ENCODE measurements at places on chromosomes 12 and 14. TPM values are rescaled to one million over a fixed set of nuclear protein-coding genes. Genes with fewer than 3 reads are reported as not detected.

- DNase-seq, result no peak
- H3K36me3 ChIP-seq, result no peaks in the 10 kb centered on the region
These were observed 246.3 kb downstream of the RGS6 start for GRCh38 chr14:72178517-72178916.

DNA sequence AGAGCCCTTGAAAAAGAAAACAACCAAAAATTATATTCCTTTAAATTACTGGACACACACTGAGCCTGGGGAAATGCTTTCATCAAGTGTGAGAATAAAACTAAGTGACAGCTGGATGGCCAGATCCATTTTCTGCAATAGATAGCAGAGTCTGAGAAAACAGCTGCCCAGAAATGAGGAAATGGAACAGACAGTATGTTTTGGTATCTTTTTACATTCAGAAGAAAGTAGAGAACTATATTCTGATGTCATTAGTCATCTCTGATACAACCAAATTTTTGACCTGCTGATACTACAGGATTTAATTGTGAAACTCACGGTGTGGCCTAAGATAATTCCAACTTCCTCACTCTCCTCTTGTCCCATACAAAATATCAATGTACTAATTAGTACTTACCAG lies 78.2 kb downstream of the HMGA2 start:
- H3K4me1 ChIP-seq, result no peaks in the 10 kb centered on the region
- H3K4me3 ChIP-seq, result no peak overlapping the region
- H3K27ac ChIP-seq, result no peak overlapping the region
- no peaks in the 10 kb centered on the region for H3K27me3 ChIP-seq
- no peaks in the 10 kb centered on the region for H3K36me3 ChIP-seq
- no peak for DNase-seq

DNA sequence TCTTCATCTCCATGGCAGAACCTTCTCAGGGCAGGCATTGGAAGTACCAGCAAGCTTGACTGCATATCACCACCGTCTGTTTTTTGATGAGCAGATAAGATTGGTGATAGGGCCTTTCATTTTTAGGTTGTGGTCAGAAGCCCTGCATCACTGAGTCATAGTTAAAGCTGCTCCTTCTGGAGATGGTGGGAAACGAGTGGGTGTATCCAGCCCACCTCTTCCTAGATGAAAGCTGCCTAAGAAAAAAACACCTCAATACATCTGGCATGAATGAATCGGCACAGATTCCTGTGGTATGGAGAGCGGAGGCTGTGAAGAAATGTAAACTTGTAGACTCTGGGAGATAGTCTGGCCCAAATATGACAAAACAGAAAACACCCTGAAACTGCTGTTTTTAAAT lies 248.7 kb upstream of the EGLN3 start:
- DNase-seq, result no peak
- no peak overlapping the region for H3K4me3 ChIP-seq
- H3K27ac ChIP-seq, result no peak overlapping the region
- no peaks in the 10 kb centered on the region for H3K36me3 ChIP-seq

GRCh38 chr12:108581311-108582227 lies 16.3 kb downstream of the TMEM119 start:
- no peaks in the 10 kb centered on the region for H3K4me1 ChIP-seq
- no peak for DNase-seq
- H3K4me3 ChIP-seq, result no peak overlapping the region
- H3K36me3 ChIP-seq, result no peaks in the 10 kb centered on the region
- no peak overlapping the region for H3K27ac ChIP-seq

DNA sequence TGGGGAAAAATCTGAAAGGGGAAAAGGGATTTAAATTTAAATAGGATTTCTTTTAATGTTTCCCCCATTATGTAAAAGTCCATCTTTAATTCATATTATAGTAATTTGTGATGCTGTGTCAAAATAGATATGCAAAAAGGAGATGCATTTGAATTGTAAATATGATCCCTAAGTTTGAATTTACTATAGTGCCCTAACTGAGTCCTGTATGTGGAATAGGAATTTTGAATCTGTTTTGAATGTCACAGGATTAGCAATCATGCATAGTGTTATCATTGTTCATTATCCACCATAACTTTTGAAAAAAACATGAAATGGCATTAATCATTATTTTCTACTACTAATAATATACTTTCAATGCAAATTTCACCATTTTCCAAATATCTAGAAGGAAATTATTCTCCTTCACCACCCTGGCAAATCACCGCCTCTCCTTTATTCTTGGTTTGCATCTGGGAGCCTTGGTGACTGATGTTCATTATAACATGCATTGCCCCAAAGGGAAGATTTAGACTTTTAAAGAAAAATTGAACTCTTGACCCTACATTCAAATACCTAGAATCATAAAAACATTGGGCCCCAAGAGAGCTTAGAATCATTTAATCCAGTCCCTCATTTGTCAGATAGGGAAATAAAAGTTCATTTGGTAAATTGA lies 341.5 kb upstream of the TMPO start:
- DNase-seq, result no peak
- H3K27me3 ChIP-seq, result no peaks in the 10 kb centered on the region
- H3K4me3 ChIP-seq, result no peak overlapping the region
- H3K4me1 ChIP-seq, result no peaks in the 10 kb centered on the region

The BCL11B gene
- 0.23 TPM for total RNA-seq

The GPR84 gene
- 0.37 TPM for total RNA-seq

DNA sequence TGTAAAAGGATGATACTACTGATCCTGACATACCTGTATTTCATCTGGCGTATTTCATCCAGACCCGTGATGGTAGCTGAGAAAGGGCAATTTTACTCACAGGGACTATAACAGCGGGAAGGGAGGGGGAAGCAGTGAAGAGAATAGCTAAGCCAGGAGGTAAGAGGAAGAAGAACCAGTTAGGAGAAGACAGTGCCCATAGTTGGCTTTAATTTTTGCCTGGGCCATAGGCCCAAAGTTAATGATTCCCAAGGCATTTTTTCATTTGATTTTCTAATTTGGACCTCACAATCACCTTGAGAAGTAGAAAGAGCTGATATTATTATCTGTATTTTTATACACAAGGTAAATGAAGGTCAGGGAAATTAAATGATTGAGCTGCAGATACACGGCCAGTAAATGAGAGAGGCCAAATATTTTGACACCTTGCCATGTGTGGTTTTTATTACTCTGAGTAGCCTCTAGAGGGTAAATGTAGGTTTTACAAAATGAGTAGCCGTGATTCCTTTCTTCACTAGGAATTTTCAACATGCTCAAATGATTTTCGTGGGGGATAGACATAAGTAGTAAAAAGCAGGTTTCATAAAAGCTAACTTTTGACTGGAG lies 382.2 kb downstream of the FUT8 start:
- H3K27me3 ChIP-seq, result no peaks in the 10 kb centered on the region
- DNase-seq, result no peak
- H3K36me3 ChIP-seq, result no peaks in the 10 kb centered on the region
- H3K4me1 ChIP-seq, result no peaks in the 10 kb centered on the region
- no peak overlapping the region for H3K27ac ChIP-seq

The CD163L1 gene
- 1.3 TPM for total RNA-seq

The SUSD6 gene
- 7.9 TPM for total RNA-seq

DNA sequence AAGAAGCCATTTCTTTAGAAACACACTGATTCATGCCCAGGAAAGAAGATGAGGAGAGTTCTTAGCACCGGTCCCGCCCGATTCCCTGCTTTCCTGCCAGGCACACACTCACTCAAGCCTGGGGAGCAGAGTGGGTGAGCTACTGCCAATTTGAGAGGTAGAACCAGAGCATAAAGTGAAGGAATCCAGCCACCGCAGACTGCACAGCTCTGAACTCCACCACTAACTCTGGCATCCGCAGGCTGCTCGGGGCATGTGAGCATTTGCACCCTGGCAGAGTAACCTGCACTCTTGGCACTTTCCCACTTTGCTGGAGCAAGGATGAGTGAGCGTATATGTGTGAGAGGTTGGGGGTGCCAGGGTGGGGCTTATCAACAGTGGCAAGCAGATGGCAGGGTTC lies 4.0 kb upstream of the SYNDIG1L start:
- no peaks in the 10 kb centered on the region for H3K36me3 ChIP-seq
- H3K4me1 ChIP-seq, result no peaks in the 10 kb centered on the region
- no peak for DNase-seq
- H3K4me3 ChIP-seq, result no peak overlapping the region
- H3K27ac ChIP-seq, result no peak overlapping the region

- no peak for DNase-seq
- H3K27ac ChIP-seq, result no peak overlapping the region
- peaks cover 15% of the 10 kb centered on the region for H3K4me1 ChIP-seq
- H3K36me3 ChIP-seq, result peaks cover 3% of the 10 kb centered on the region
These were observed 953 bp upstream of the SNRPF start for GRCh38 chr12:95857799-95858198.

GRCh38 chr14:60008042-60008441 lies 83.7 kb upstream of the PCNX4 start:
- H3K27ac ChIP-seq, result no peak overlapping the region
- no peak overlapping the region for H3K4me3 ChIP-seq
- peaks cover 3% of the 10 kb centered on the region for H3K4me1 ChIP-seq
- no peaks in the 10 kb centered on the region for H3K27me3 ChIP-seq
- DNase-seq, result no peak

DNA sequence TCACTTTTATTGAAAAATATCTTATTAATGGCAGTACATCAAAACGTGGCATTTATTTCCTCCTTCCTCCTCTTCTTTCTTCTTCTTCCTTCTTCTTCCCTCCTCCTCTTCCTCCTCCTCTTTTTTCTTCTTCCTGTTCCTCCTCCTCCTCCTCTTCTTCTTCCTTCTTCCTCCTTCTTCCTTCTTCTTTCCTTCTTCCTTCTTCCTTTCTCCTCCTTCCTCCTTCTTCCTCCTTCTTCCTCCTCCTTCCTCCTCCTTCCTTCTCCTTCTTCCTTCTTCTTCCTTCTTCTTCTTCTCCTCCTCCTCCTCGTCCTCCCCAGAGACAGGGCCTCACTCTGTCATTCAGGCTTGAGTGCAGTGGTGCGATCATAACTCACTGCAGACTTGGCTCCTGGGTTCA lies 457.2 kb downstream of the AEBP2 start:
- no peak for DNase-seq
- no peaks in the 10 kb centered on the region for H3K4me1 ChIP-seq
- H3K27me3 ChIP-seq, result no peaks in the 10 kb centered on the region
- no peaks in the 10 kb centered on the region for H3K36me3 ChIP-seq

The ITGA7 gene
- total RNA-seq, result 0.98 TPM

GRCh38 chr12:60172266-60173211 lies 576.7 kb downstream of the SLC16A7 start:
- no peaks in the 10 kb centered on the region for H3K36me3 ChIP-seq
- H3K4me3 ChIP-seq, result no peak overlapping the region
- no peak overlapping the region for H3K27ac ChIP-seq
- no peaks in the 10 kb centered on the region for H3K4me1 ChIP-seq
- no peaks in the 10 kb centered on the region for H3K27me3 ChIP-seq

Data from liver (tissue), 10 donors.